ENCODE measurements at places on chromosomes 16 and 17.
A peak's percentile ranks its signal among the peaks of the same experiment; 100 is the strongest.

GRCh38 chr16:75196836-75197235 is 10.1 kb downstream of the CTRB2 start:
- no peak for DNase-seq

GRCh38 chr17:38454532-38454931 is 26.3 kb downstream of the ARHGAP23 start:
- DNase-seq = peak; percentile 87

DNA sequence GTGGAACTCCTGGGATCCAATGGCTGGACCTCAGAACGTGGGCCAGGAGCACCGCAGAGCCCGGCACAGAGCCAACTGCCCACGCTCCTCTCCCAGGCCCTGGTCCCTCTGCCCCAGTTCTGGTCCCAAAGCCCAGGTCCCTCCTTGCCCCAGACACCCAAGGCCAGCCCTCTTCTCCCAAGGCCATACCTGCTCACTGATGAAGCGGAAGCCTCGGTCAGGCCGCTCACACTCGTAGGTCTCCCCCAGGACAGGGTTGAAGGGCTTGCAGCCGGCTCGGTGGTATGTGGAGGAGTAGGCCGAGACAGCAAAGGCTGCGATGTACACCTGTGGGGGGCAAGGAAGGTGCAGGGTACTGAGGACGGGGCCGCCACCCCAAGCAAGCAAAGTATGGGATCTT is 8.5 kb downstream of the OSBPL7 start:
- DNase-seq = no peak

DNA sequence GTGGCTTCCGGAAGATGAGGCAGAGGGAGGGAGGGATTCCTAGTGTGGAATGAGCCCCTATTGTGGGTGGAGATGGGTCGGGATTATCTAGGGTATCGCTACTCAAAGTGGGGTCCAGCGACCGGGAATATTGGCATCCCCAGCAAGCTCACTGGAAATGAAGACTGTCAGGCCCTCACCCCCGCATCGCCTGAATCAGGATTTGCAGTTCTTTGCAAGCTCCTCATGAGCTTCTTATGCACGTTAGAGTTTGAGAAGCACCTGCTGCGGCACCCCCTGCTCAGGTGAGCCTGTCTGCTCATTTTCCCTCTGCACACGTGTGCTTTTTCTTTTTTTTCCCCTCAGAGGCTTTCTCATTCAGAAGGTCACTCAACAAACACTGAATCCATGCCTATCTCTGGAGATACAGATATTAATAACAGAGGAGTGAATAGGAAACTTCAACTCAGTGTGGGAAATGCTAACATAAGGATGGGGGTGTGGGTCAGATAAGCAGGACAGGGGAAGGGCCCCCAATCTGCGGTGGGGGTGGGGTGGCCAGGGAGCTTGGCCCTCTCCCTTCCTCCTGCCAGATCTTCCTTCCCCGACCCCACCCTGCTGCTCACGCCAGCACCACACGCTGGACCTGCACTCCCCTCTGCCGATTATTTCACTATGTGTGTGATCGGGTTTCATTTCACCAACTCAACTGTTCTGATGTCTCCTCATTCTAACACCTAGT is 67.7 kb upstream of the NFAT5 start:
- DNase-seq = no peak

Measured in midbrain (tissue), 1 donor.